ENCODE measurements at places on chromosomes 2 and 18. TPM values are rescaled to one million over a fixed set of nuclear protein-coding genes. Genes with fewer than 3 reads are reported as not detected.

- DNase-seq: no peak
These were observed 76.5 kb downstream of the BABAM2 start for GRCh38 chr2:27967076-27967475.

DNA sequence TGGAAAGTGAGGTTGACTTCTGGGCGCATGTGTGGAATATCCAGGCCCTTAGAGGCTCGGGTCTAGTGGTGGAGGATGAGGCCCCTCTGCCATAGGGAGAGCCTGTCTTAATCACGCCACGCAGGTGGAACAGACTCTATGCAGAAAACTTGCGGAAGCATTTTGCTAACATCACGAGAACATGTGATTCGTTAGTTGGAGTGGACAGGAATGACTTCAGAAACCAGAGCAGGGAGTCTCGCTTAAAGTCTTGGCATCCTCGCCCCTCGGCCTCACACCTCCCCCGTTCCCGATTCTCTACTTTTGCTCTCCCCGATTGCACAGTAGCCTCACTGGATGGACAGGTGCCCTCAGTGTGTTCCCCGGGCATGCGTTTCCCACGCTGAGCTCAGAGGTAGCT is 333.4 kb downstream of the GBX2 start:
- DNase-seq: no peak

GRCh38 chr2:86383844-86384243 is 46.4 kb upstream of the REEP1 start:
- peak; percentile 84 for DNase-seq

DNA sequence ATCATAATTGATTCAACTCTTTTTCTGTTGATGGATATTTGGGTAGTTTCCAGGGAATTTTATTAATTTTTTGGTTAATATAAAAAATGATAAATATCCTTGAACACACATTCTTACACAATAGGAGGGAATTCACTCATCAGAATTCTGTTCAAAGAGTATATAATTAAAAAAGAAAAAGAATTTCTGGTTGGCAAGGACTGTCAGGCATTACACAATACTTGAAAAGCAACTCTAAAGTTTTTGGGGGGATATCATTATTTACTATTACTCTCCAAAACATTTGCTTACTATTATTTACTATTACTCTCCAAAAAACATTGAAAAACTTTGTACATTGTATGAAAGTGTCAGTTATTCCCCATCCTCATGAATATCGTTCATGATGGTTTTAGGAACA is 38.0 kb downstream of the G6PC2 start:
- no peak for DNase-seq

GRCh38 chr2:206701952-206702605 is 16.1 kb downstream of the DYTN start:
- DNase-seq: no peak

GRCh38 chr18:495017-495416 is 5.5 kb downstream of the COLEC12 start:
- peak; percentile 56 for DNase-seq

DNA sequence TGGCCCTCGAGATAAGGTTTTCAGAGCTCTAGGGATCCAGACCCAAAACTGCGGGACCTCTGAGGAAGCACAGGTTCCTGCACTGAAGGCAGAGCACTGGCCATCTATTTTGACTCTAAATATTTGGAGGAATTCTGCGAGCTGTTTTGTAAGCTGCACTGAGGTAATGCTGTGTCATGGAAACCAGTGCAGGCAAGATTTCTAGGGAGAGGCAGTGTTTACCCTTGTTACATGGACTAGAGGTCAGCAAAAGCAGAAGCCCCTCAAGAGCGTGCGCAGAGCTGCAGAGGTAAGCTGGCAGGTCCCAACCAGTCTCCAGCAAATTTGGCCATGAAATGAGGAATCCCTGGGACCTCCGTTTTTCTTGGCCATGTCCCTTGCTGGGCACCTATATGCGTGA is 137.3 kb downstream of the RNF152 start:
- no peak for DNase-seq

DNA sequence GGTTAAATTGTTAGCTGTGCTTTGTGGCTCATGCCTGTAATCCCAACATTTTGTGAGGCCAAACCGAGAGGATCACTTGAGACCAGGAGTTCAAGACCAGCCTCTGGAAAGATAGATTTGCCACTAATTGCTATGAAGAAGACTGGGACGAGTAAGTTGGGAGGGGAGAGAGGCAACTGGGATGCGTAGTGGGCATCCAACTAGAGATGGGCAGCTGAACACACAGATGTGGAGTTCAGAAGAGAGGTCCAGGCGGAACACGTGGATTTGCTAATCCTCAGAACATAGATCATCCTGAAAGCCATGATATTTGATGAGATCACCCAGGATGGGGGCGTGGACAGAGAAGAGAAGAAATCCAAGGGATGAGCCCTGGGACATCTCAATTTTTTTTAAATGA is 48.7 kb downstream of the CYP26B1 start:
- DNase-seq: no peak

GRCh38 chr2:170391018-170391417 is 213.1 kb downstream of the MYO3B start:
- no peak for DNase-seq

Gene GALNT14
- 0.83 TPM for total RNA-seq

Gene VAPA
- 235 TPM for total RNA-seq

Gene PKP4
- total RNA-seq: 32.6 TPM
